ENCODE measurements at places on chromosomes 1 and 21.

- DNase-seq, result no peak
These were observed 5.9 kb upstream of the THEM4 start for GRCh38 chr1:151915061-151915686.

GRCh38 chr1:170252851-170253579 lies 107.3 kb downstream of the NTMT2 start:
- no peak for DNase-seq

DNA sequence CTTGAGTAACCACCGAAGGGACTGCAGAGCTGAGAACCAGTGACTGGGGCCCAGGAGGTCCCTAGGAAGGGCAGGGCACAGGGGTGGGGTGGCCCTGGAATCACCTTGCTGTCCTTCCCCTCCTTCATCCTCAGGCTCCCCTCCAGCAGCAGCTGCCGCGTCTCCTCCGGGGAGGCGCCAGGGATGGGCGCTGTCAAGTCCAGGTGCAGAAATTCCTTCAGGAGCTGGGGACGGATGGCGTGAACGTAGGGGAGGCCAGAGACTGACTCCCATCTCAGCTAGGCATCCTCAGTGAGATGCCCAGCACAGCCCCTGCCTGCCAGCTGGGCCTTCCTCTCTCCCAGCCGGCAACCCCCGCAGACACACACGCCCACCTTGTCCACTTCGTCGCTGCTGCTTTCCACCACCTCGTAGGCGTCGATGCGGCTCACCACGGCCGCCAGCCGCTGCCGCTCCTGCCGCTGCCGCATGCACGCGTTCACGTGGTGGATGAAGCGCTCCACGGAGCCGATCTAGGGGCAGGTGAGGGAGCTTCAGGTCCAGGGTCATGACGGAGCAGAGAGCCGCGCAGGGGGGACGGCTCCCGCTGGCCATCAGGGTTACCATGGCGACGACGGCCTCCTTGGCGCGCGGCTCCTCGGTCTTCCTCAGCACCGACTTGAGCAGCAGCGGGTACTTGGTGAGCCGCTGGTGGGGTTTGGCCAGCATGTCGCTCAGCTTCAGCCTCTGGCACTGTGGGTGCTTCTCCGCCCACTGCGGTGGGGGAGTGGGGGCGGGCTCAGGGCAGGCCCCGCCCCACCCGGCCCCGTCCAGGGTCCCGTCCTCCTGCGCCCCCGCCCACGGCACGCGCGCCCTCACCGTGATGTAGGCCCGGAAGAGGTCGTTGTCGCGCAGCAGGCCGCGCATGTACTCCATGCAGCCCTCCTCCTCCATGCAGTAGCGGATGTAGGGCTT lies 4.4 kb upstream of the TNFRSF25 start:
- DNase-seq, result no peak

DNA sequence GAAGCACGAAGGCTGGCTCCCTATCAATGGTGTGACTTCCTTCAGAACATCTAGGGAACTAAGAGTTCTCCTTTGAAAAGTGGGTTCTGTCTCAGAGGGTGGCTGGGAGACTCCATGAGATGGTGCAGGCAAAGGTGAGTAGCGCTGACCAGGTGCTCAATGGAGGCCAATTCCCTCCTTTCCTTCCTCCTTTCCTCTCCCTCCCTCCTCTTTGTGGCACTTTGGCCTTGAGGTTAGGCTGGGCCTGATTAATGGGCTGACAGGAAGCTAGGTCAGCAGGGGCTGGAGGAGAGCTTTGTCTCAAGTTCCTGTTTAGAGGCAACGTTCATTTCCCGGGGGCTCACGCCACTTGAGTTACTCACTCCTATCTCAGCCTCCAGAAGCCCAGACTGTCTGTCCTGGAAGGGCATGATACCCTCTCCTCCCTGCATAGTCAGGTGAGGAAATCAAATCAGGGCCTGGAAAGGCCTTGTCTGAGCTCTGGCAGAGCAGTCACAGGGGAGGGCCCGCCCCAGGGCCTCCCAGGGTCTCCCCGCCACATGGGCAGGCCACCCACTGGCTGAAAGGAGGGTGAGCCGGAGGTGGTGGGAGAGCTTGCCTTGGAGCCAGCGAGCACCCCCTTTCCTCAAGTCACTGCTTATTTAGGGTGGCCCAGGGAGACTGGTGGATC lies 58.4 kb upstream of the SSBP3 start:
- DNase-seq, result no peak

GRCh38 chr21:29295066-29295650 lies 3.6 kb upstream of the BACH1 start:
- DNase-seq, result no peak

GRCh38 chr1:235980976-235981375 lies 83.9 kb downstream of the NID1 start:
- DNase-seq, result no peak

- DNase-seq, result no peak
These were observed 33.2 kb upstream of the EPHA8 start for GRCh38 chr1:22529901-22530621.

GRCh38 chr1:211722277-211723175 lies 47.1 kb upstream of the NEK2 start:
- no peak for DNase-seq

GRCh38 chr1:81607086-81607485 lies 193.6 kb upstream of the ADGRL2 start:
- no peak for DNase-seq

DNA sequence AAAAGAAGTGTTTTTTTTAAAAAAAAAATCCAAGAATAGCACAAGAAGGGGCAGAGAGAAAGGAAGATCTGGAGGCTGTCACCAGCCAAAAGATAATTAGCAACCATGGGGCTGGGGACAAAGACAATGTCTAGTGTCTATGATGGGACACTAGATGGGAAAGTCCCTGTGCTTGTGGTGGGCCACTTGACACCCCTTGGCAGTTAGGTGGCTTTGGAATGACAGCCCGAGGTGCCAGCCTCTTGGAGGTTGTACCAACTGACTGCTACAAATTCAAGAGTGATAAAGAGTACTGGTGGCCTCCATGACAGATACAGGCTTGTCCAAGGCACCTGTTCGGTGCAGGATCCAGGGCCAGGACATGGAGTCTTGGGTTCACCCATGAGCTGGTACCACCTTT lies 21.6 kb downstream of the ATP2B4 start:
- no peak for DNase-seq

DNA sequence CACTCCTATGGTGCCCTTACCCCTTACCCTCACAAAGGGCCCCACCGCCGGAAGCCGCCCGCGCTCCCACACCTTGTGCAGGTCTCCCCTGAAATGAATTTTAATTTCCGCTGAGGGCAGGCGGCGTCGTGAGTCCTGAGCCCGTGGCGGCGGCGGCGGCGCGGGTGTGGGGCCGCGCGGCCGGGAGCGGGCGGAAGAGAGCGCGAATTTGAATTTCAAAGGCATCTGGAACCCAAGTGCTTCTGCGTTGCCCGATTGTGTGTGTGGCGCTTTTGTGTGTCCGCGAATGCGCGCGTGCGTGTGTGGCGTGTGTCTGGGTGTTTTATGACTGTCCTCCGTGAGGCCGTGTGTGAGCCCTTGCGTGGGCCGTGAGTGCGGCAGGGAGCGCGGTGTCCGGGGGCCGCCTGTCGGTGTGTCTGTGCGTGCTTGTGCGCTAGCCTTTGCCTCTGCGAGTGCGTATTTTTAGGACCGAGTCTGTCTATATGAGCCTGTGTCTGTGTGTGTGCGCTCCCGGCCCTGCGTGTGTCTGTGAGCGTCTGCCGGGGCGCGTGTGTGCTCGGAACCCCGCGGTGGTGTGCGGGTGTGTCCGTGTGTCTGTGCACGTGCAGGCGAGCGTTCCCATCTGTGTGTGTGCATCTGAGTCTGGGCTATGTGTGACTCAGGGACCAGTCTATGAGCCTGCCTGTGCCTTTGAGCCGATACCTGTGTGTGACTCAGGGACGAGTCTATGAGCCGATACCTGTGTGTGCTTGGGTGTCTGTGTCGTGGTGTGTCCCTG lies 7.9 kb upstream of the ADGRB2 start:
- DNase-seq, result no peak

DNA sequence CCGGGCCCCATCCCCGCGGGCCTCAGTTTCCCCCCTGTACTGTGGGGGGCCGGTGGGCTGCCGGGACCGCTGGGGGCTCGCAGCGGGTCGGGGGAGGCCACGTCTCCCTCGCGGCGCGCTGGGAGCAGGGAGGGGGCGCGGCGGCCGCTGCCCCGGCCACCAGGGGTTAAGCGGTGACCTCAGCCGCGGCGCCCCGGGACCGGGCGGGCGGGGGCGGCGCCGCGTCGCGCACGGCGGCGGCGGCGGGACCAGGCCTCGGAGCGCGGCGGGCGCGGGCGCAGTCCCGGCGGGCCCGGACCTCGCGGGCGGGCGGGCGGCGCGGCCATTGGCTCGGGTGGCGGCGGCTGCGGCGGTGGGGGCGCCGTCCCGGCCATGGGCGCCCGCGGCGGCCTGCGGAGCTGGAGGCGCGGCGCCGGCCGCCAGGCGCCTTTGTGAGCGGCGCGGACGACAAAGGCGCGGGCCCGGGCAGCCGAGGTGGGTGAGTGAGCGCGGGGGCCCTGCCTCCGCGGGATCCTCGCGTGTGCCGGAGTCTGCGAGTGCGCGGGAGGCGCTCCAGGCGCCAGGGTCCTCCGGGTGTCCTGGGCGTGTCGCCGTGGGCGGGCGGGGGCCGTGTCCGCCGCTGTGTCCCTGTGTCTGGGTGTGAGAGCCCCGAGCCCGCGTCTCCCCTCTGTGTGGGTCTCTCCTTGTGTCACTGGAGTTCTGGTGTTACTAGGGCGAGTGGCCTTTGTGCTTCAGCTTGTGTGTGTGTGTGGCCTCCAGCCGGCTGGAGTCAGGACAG lies at the start of gene ARHGEF10L:
Gene ARHGEF10L, plus strand, starts transcription at position 222 of the 778 bp plus-strand sequence. CDS start 40,898 bp downstream, outside the sequence.
- DNase-seq, result no peak

GRCh38 chr1:67188137-67188536 lies 21.9 kb downstream of the IL23R start:
- DNase-seq, result no peak

DNA sequence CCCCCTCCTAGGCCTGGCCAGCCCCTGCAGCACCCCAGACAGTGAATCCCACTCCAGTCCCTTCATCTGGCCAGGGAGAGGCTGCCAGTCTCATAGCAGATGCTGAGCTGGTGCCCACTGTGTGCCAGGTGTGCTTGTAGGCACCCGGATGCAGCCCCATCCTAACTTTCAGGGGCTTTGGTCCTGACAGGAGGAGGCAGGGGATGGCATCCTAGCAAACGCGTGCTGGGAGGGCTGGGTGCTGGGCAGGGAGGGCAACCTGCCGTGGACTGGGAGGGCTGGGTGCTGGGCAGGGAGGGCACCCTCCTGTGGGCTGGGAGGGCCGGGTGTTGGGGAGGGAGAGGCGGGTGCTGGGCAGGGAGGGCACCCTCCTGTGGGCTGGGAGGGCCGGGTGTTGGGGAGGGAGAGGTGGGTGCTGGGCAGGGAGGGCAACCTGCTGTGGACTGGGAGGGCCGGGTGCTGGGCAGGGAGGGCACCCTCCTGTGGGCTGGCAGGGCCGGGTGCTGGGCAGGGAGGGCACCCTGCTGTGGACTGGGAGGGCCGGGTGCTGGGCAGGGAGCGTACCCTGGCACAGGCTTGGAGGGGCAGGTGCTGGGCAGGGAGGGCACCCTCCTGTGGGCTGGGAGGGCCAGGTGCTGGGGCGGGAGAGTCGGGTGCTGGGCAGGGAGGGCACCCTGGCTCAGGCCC lies 35.3 kb downstream of the SLC19A1 start:
- no peak for DNase-seq

Data from hypothalamus (tissue), 51 donors.